H54 (cell line): ENCODE measurements at places on chromosomes 1 and 21.

GRCh38 chr1:221089273-221089672 lies 210.0 kb downstream of the HLX start:
- no peak for DNase-seq

DNA sequence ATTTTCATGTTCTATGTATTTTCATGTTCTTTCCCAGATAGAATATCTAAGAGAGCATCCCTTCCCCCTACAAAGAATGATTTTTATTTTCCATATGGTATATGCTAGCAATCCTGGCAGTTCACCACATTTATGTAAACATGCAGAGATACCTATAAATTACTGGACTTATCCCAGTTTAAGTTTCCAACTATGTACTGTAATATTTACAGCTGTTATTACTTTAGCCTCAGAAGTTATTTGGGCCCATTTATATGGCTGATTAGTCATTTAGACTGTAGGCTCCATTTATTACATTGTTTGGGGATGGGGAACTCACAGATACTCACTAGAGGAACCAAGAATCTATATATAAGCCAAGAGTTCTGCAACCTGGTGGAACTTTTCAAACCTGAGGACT lies 84.8 kb upstream of the WARS2 start:
- DNase-seq, result no peak

GRCh38 chr1:231274119-231274825 lies 33.3 kb downstream of the GNPAT start:
- no peak for DNase-seq

DNA sequence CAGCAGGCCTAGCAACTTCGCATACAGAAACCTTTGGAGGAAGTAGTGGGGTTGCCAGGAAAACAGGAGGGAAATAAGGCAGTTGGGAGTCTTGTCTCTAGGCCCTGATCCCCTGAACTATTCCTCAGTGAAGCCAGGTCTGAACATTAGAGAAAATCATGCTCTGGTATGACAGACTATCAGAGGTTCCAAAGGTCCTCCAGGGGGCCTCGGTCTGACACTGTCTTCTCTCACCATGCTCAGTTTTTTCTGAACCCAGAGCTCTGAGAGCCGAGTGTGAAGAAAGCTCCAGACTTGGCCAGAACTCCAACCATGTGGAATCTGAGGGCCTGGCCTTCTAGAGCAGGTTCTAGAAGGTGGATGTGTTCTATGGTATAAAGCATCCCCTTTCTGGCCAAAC lies 4.0 kb downstream of the TOMM40L start:
- DNase-seq, result no peak

- no peak for DNase-seq
Observed at GRCh38 chr1:202590975-202591411, 119.3 kb downstream of the SYT2 start.

GRCh38 chr1:19425646-19426239 lies 59.6 kb downstream of the CAPZB start:
- no peak for DNase-seq

- DNase-seq, result no peak
Observed at GRCh38 chr1:116910379-116911187, 867 bp downstream of the PTGFRN start.

- DNase-seq, result no peak
Observed at GRCh38 chr1:215597961-215598360, 30.9 kb downstream of the KCTD3 start.

DNA sequence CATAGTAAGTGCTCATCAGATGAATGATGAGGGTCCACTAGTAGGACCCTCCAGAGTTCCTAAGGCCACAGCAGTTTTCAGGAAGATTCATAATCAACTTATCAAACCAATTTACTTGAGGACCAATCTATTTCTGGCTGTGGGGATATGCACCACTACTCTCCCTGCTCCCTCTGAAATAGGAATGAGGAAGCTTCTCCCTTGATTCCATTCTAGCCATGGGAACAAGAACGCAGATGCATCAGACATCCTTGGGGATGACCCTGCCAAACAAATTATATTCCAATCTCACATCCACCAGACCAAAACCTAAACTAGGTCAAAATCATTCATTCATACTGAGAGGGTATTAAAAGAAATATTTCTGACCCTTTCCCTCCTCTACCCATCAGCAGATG lies 31.5 kb downstream of the JAK1 start:
- DNase-seq, result no peak

GRCh38 chr1:248862695-248862997 lies 3.8 kb upstream of the ZNF692 start:
- no peak for DNase-seq

GRCh38 chr1:209187589-209187988 lies 395.9 kb upstream of the CAMK1G start:
- DNase-seq, result no peak

DNA sequence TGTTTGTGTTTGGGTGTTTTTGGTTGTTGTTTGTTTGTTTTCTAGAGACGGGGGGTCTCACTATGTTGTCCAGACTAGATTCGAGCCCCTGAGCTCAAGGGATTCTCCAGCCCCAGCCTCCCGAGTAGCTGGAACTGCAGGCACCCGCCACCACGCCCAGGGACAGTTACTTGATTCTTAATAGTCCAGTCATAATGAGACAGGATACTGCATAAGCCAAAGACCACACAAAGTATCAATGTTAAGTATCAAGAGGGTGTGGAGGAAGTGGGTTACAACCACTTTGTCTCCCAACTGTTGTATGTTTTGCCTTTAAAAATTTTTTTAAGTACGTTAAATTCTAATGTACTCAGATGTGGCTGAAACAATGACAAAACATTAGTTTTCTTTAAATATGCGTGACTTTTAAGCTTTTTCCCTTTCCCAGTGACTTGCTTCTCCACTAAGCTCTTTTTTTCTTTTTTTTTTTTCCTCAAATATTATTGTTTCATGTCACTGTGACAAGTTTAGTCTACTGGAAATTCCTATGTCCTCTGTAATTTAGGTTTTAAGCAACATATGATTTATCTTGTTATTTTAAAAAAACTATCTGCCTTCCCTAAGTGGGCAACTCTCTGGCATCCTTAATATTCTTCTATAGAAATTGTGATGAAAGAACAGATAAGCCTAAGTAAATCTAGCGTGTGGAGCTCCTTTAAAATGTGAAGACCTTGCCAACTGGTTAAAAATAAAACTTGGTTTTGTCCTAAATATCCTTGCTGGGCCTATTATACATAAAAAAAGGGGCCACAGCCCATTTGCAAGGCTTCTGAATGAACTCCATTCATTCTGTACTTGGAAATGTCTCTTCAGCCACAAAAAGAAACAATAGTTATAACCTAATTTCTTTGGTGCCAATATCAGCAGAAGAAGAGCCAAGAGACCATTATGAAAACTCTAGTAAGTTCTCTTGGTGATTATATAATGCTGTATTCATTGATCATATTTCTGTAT lies 56.2 kb upstream of the DPH5 start:
- no peak for DNase-seq

- DNase-seq, result no peak
Observed at GRCh38 chr1:248622570-248623001, 12.3 kb downstream of the OR2T11 start.

GRCh38 chr1:168431882-168432281 lies 111.9 kb downstream of the XCL2 start:
- no peak for DNase-seq

- DNase-seq, result no peak
Observed at GRCh38 chr1:47659146-47659545, 221.3 kb downstream of the FOXD2 start.

- no peak for DNase-seq
Observed at GRCh38 chr21:32666258-32666657, 54.1 kb upstream of the CFAP298 start.

DNA sequence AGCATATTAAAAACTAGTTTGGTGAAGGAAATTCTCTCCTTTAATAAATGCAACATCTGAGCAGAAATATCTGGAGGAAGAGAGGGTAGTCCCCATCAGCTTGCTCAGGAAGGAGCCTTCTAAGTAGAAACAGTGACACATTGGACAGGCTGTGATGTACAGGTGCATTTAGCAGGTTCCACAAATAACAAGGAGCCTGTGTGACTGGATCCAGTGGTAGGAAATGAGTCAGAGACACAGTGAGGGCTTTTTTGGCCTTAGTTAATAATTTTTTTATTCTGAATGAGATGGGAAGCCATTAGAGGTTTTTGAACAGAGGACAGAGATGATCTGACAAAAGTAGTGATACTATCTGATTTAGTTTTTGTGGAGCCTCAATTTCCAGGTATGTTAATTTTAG lies 738.9 kb upstream of the PTBP2 start:
- DNase-seq, result no peak

DNA sequence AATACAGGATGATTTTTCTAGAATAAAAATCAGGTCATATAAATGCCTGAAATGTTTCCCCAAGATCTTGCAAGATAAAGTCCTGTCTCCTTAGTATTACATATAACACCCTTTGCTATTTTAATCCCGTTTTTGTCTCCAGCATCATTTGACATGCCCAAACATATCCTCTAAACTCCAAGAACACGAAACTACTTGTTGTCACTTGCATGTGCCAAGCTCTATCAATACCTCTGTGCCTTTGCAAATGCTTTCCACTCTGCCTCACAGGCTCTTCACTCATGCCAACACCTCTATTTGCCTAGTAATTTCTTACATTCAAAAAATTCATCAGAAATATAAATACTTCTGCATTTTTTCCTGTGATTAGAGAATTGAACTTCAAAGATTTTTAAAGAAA lies 37.9 kb downstream of the LRRIQ3 start:
- DNase-seq, result no peak

DNA sequence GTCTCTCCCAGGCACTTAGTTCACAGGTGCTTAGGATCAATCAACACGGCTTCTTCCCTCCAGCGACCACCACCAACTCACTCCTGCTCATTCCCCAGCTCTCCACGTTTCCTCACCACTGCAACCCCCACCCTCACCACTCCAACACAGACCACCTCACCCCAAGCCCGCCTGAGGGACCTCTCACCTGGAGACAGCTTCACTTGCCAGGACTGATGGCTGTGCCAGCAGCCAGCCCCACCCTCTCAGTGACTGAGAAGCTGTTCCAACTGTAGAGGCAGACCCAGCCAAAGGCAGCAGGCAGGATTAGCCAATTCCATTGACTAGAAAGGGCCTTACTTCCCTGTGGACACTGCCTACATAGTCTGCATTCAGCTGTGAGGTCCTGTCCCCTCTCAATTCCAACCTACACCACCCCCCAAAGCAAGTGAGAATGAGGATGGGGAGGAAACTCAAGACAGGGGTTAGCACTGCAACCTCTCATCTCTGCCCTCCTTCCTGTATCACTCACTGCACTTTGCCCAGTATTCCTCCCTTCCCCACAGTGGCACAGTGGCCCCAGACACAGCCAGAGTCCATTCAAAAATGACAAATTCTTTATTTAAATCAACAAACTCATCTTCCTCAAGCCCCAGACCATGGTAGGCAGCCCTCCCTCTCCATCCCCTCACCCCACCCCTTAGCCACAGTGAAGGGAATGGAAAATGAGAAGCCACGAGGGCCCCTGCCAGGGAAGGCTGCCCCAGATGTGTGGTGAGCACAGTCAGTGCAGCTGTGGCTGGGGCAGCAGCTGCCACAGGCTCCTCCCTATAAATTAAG lies 7.6 kb downstream of the TAGLN2 start:
- DNase-seq, result no peak

- DNase-seq, result peak; percentile 50
Observed at GRCh38 chr1:45687754-45688740, at the start of gene TMEM69. Gene TMEM69, plus strand, starts transcription at chr1:45688181. Its CDS starts 2,888 bp downstream, at chr1:45691069.

GRCh38 chr1:95072117-95072516 lies 634 bp downstream of the ALG14 start:
- DNase-seq, result no peak

DNA sequence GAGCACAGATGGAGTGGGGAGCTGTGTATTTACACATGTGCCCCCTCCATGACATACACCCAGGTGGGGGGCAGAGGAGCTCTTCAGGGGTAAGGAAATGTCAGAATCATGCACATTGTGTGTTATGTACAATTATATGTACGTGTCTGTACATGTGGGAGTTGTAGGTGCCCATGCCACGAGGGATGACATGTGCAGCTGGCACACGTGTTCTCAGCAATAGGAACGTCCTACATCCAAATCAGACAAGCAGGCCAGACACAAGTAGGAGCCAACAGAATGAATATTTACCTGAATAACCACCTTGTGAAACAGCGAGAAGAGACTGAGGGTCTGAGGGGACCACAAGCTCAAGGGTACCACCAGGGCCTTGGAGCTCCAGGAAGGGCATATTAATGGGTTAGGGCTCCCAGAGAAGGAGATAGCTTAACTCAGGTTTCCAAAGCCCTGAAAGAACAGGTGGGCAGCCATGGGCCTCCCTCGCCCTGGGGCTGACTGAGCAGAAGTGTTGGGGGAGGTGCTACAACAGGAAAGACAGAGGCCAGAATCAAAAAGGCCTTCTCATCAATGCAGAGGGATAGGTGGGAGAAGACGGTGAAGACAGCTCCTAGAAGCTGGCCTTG lies 3.2 kb downstream of the COL16A1 start:
- DNase-seq, result no peak

DNA sequence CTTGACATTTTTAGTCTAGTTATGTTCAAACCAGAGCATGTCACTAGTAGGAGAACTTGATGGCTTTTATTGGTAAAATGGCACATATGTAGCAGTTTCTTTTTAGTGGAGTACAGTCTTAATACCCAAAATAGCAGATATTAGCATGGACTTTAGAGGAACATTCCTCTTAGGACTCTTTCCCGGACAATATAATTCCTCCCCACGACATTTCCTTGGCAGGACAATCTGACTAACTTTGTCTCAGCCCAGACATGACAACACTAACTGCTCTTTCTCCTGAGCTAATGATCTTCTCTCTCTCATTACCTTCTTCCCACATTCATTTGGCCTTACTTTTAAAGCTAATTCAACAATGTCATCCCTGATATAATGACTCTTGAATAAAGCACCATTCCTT lies 62.5 kb downstream of the ADAMTS1 start:
- DNase-seq, result no peak

GRCh38 chr1:94803517-94804441 lies 16.4 kb upstream of the SLC44A3 start:
- DNase-seq, result no peak

- no peak for DNase-seq
Observed at GRCh38 chr1:14080653-14081052, 380.7 kb downstream of the PRDM2 start.

DNA sequence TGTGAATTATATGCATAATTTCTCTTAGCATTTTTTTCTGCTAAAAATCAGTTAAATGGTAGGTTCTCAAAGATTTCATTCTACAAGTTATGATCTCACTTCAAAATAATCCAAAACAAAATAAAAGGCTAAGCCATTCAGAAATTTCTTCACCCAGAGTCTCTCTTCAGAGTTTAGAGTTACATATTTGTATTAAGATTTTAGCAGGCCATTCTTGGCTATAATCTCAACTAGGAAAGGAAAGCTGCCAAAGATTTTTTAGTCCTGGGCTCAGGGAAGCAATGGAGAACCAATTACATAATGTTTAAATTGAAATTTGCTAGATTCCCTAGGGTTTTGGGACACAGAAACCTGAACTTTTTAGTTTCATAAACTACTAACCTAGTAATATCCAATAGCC lies 245.0 kb downstream of the USH2A start:
- no peak for DNase-seq

DNA sequence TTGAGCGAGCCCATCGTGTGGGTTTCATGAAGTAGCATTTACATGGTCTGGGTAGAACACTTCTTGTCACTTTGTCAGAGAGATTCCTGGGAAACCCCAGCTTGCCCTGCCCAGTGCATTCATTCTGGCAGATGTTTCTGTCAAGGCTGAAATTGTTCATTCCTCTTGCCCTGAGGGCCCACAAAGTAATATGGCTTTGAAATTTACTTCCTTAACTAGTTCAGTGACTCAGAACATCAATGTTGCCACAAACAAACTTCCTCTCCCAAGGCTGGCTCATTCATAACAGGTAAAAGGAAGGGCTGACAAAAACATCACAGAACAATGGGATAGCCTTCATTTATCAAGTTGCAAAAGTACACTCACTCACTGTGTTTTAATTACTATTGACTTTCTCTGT lies 5.0 kb upstream of the KIAA0040 start:
- no peak for DNase-seq
